DMS53 (cell line): ENCODE measurements at places on chromosomes 13 and 19.

DNA sequence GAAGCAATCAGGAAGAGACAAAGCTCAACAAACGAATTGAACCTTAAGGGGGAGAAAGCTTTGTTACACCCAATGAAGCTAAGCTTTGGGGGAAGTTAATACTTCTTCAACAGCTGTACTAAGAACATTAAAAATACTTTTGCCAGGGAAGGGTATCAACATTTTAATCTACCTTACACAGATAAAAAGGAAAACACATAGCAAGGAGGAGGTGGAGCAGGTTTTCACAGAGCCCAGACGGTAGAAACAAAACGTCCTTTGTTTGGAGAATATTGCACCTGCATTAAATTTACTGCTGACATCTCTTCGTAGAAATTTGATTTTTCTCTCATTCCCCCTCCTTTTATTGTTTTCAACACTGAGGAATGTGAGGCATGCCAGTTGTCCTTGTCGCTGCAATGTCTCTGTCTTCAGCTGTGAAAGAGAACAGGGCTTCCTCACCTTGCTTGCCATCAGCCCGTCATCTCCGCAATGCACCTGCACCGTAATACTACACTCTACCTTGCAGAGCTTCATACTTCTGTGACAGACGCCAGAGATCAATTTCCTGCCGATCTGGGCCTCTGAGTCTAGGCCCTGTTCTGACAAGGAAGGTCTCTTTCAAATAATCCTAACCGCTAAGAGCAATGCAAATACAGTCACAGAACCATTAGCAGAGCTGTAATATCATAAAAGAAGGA, 270.8 kb downstream of the SPRY2 start:
- DNase-seq = peak; percentile 67

GRCh38 chr13:24672141-24673132, 7.8 kb upstream of the ATP12A start:
- DNase-seq = no peak

GRCh38 chr13:75836441-75836840, 200.3 kb downstream of the LMO7 start:
- peak; percentile 77 for DNase-seq

DNA sequence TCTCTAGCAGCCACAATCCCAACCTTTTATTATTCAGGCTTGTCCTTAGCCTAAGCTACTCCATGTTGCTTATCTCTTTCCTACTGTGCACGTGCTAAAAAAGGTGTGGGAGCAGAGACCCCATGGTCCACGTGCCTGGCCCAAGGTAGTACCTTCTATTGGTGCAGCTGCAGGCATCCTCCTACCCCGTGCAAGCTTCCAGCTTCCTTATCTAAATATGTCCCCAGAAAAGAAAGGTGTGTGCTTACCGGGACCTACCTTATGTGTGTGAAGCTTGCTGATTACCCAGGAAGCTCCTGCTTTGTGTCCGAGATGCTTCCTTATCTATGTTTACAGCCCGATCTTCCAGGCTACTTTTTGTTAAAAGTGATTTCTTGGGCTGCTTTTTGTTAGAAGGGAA, 2382.4 kb downstream of the PCDH9 start:
- DNase-seq = no peak

- no peak for DNase-seq
These were observed 122.3 kb downstream of the RFC3 start for GRCh38 chr13:33940256-33940655.

DNA sequence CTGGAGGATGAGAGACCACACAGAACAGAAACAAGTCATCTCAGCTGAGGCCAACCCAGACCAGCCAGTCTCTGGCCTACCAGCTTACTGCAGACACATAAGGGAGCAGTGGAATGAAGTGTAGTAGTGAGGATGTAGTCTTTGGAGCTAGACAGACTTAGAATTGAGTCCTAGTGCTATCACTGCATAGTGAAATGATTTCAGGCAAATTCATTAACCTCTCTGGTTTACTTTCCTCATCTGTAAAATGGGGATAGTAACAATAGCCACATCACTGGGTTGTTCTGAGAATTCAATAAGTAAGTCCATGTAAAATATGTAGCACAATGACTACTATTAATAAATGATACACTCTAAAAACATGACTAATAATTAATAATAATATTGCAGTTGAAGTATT, 383.8 kb downstream of the DLEU7 start:
- DNase-seq = no peak

GRCh38 chr13:21541980-21542379, 62.0 kb downstream of the MICU2 start:
- peak; percentile 90 for DNase-seq

DNA sequence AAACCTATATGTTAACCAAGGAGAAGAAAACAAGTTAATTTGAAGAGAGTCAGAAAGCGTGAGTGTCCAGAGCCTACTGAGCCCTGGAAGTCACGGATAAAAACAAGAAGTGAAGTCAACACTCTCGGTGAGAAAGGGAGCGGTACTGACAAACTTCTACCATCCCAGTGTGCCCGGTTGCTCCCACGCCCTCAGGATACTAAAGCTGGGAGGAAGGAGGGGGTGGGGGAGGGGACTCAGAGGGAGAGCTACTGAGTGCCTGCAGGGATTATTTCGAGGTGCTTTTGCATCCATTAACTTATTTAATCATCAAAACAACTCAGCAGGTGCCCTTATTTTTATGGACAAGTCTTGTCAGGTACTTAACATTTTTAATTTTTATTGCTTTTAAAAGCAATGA, 166.2 kb downstream of the ZIC5 start:
- DNase-seq = no peak
